ENCODE measurements at places on chromosomes 13 and 19. TPM values are rescaled to one million over a fixed set of nuclear protein-coding genes. Genes with fewer than 3 reads are reported as not detected.

Gene MIR17HG
- 6.6 TPM for total RNA-seq

Gene ZNF433
- 3.5 TPM for total RNA-seq

Gene ZIK1
- total RNA-seq = 3.7 TPM

Gene PRKD2
- 19.9 TPM for total RNA-seq

Gene ACER1
- not detected for total RNA-seq

Gene SIGLEC11
- total RNA-seq = 0.50 TPM

Gene ACTMAP
- 1.7 TPM for total RNA-seq

Gene ZNF628
- 5.1 TPM for total RNA-seq

Gene ADGRE2
- 2.9 TPM for total RNA-seq

Gene LGI4
- 45.5 TPM for total RNA-seq

Gene GFY
- total RNA-seq = not detected

Gene ZNF439
- total RNA-seq = 7.6 TPM

DNA sequence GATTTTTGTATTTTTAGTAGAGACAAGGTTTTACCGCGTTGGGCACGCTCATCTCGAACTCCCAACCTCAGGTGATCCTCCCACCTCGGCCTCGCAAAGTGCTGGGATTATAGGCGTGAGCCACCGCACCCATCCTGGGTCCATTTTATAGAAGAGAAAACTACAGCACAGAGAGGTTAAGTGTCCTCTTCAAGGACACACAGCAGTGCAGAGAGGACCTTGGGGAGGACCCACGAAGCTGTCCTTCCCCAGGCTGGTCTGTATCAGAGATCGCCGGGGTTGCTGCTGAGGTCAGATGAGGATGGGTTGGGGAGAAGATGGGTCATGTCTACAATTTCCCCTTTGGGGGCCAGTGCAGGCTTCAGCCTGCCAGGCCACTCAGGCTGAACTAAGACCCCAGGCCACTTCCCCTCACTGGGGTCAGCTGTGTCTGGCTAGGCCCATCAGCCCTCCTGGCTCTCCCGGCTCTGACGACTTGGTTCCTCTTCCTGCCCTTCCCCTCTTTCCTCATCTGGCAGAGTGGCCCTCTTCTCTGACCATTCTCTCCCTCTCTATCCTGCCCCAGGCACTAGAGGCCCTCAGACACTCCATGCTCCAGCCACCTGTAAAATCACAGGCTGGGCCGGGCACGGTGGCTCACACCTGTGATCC, 9.6 kb downstream of the MYO1F start:
- H3K27ac ChIP-seq = no peak overlapping the region
- H3K36me3 ChIP-seq = no peaks in the 10 kb centered on the region
- no peaks in the 10 kb centered on the region for H3K27me3 ChIP-seq
- H3K4me1 ChIP-seq = no peaks in the 10 kb centered on the region
- H3K4me3 ChIP-seq = no peak overlapping the region

- DNase-seq = no peak
- H3K27ac ChIP-seq = no peak overlapping the region
- H3K27me3 ChIP-seq = no peaks in the 10 kb centered on the region
- H3K4me3 ChIP-seq = no peak overlapping the region
These were observed 361.6 kb upstream of the PCDH20 start for GRCh38 chr13:61777271-61777670.

GRCh38 chr13:45695198-45695730, 6.9 kb upstream of the CBY2 start:
- H3K36me3 ChIP-seq = no peaks in the 10 kb centered on the region
- no peaks in the 10 kb centered on the region for H3K4me1 ChIP-seq
- H3K4me3 ChIP-seq = no peak overlapping the region
- H3K27ac ChIP-seq = no peak overlapping the region

DNA sequence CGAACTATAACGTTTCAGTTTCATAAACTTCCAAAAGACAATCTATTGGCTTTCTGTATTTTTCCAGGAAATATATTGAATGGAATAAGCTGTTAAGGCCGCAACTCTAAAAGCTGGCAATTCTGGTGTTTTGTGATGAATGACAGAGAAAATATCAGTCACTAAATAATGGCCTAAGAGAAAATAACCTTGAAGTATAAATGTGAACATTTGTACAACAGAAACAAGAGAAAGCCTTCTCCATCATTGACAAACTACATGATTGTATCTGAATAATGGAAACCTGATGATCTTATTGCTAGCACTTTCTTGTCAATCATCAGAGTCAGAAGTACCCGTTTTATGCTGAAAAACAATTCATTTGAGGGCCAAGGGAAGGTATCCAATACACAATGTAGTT, 134.3 kb downstream of the TRPC4 start:
- no peaks in the 10 kb centered on the region for H3K27me3 ChIP-seq
- H3K36me3 ChIP-seq = no peaks in the 10 kb centered on the region
- no peak overlapping the region for H3K4me3 ChIP-seq
- H3K27ac ChIP-seq = no peak overlapping the region

DNA sequence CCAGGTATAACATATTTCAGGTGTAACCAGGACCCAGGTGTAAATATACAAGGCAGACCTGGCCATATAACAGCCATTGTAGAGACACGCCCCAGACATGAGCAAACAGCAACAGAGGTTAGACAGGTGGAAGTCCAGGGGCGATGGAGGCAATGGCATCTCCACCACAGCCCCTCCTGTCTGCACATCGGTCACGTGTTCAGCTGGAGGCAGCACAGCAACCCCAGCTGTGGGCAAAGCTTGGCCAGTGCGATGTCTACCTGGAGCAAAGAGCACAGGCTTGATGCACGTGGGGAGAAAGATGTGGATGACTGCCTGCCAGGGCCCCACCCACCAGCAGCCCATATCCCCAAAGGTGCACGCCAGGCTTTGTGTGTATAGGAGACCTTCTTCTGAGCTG, 4.4 kb downstream of the CYP4F2 start:
- no peaks in the 10 kb centered on the region for H3K27me3 ChIP-seq
- H3K27ac ChIP-seq = no peak overlapping the region
- H3K4me3 ChIP-seq = no peak overlapping the region

- H3K27ac ChIP-seq = no peak overlapping the region
- no peak for DNase-seq
- H3K4me3 ChIP-seq = no peak overlapping the region
- H3K4me1 ChIP-seq = no peaks in the 10 kb centered on the region
- H3K36me3 ChIP-seq = peaks cover 96% of the 10 kb centered on the region
- no peaks in the 10 kb centered on the region for H3K27me3 ChIP-seq
These were observed 14.5 kb downstream of the EPN1 start for GRCh38 chr19:55689411-55690108.

DNA sequence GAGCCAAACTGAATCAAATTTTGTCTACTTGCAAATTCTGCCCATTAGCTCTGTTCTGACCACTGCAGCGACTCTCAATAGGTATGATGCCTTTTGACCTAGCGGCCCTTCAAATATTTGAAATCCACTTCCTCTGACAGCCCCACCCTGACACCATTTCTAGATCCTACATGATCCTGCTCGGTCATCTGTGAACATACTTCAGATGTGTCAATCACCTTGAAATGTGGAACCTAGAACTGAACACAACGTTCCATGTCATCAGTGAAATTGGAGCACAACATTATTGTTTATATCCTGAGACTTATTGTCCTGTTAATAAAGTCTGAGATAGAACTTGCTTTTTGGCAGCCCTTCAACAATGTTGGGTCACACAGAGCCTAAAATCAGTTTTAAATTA, 98.2 kb downstream of the UBL3 start:
- no peak overlapping the region for H3K4me3 ChIP-seq
- H3K4me1 ChIP-seq = no peaks in the 10 kb centered on the region
- H3K36me3 ChIP-seq = no peaks in the 10 kb centered on the region
- no peaks in the 10 kb centered on the region for H3K27me3 ChIP-seq

GRCh38 chr13:105996391-105997025, 539.0 kb downstream of the EFNB2 start:
- no peak overlapping the region for H3K27ac ChIP-seq
- H3K36me3 ChIP-seq = no peaks in the 10 kb centered on the region
- H3K4me1 ChIP-seq = no peaks in the 10 kb centered on the region
- H3K27me3 ChIP-seq = no peaks in the 10 kb centered on the region
- no peak for DNase-seq
- H3K4me3 ChIP-seq = no peak overlapping the region

- no peak overlapping the region for H3K27ac ChIP-seq
- H3K36me3 ChIP-seq = no peaks in the 10 kb centered on the region
- H3K4me3 ChIP-seq = no peak overlapping the region
- DNase-seq = no peak
- H3K4me1 ChIP-seq = no peaks in the 10 kb centered on the region
These were observed 67.4 kb upstream of the UBAC2 start for GRCh38 chr13:99133230-99133629.

GRCh38 chr19:15374796-15375440, 4.7 kb downstream of the AKAP8 start:
- H3K4me3 ChIP-seq = no peak overlapping the region
- DNase-seq = no peak
- no peaks in the 10 kb centered on the region for H3K27me3 ChIP-seq
- H3K27ac ChIP-seq = peak overlapping the region; percentile 22
- peaks cover 33% of the 10 kb centered on the region for H3K36me3 ChIP-seq

GRCh38 chr19:57088133-57088532, 31.7 kb upstream of the USP29 start:
- no peak for DNase-seq
- peaks cover 59% of the 10 kb centered on the region for H3K27me3 ChIP-seq
- H3K27ac ChIP-seq = no peak overlapping the region
- no peak overlapping the region for H3K4me3 ChIP-seq

DNA sequence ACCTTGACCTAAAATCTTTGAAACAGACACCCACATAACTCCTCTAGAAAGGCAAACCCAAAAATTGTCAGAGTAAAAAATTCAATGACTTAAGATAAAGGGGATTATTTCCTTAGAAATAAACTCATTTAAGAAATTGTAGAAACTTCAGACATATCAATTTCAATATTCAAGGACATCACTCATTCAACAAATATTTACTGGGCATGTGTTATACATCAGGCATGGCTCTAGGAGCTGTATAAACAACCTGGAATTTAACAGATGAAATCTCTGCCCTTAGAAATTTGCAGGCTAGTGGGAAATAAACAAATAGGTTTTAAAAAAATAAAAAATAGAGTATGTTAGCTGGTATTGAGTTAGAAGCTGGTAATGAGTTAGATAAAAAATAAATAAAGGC, 84.0 kb upstream of the LSM14A start:
- no peak for DNase-seq
- H3K27ac ChIP-seq = no peak overlapping the region
- H3K4me1 ChIP-seq = no peaks in the 10 kb centered on the region
- H3K36me3 ChIP-seq = no peaks in the 10 kb centered on the region
- no peak overlapping the region for H3K4me3 ChIP-seq

- DNase-seq = peak; percentile 8
- no peaks in the 10 kb centered on the region for H3K27me3 ChIP-seq
- no peak overlapping the region for H3K4me3 ChIP-seq
- no peaks in the 10 kb centered on the region for H3K36me3 ChIP-seq
- no peaks in the 10 kb centered on the region for H3K4me1 ChIP-seq
- H3K27ac ChIP-seq = no peak overlapping the region
These were observed 5.6 kb downstream of the FFAR3 start for GRCh38 chr19:35363711-35364425.

DNA sequence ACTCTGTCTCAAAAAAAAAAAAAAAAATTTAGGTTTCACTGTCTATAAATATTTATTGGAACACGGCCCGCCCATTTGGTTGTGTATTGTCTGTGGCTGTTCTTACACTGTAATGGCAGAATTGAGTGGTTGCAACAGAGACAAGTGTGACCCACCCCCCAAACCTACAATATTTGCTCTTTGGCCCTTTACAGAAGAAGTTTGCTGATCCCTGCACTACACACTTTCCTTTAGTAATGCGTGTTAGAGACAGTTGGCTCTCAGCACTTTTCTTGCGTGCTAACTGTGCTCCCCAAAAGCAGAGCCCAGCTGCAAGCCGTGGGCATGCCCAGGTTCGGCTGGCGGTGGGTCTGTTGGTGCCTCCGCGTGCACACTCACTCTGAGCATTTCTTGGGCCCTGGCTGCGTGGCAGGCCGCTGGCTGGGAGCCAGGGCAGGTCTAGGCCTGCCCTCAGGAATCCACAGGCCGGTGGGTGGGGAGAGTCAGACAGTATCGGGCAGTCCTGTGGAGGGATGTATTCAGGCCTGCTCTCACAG, 72.6 kb downstream of the SIPA1L3 start:
- DNase-seq = no peak
- no peaks in the 10 kb centered on the region for H3K36me3 ChIP-seq
- no peaks in the 10 kb centered on the region for H3K27me3 ChIP-seq
- no peak overlapping the region for H3K27ac ChIP-seq
- H3K4me1 ChIP-seq = no peaks in the 10 kb centered on the region

- no peak overlapping the region for H3K4me3 ChIP-seq
- DNase-seq = no peak
- H3K27ac ChIP-seq = no peak overlapping the region
- H3K27me3 ChIP-seq = no peaks in the 10 kb centered on the region
- H3K4me1 ChIP-seq = no peaks in the 10 kb centered on the region
- H3K36me3 ChIP-seq = no peaks in the 10 kb centered on the region
These were observed 620.0 kb upstream of the ATXN8OS start for GRCh38 chr13:69487576-69487975.

- no peaks in the 10 kb centered on the region for H3K27me3 ChIP-seq
- no peak overlapping the region for H3K4me3 ChIP-seq
- H3K27ac ChIP-seq = no peak overlapping the region
- peaks cover 4% of the 10 kb centered on the region for H3K4me1 ChIP-seq
These were observed 15.3 kb downstream of the DYRK1B start for GRCh38 chr19:39818626-39819097.

GRCh38 chr19:44866664-44867063, 20.6 kb downstream of the NECTIN2 start:
- H3K4me1 ChIP-seq = no peaks in the 10 kb centered on the region
- H3K36me3 ChIP-seq = peaks cover 37% of the 10 kb centered on the region
- H3K4me3 ChIP-seq = no peak overlapping the region
- no peak for DNase-seq
- no peaks in the 10 kb centered on the region for H3K27me3 ChIP-seq

DNA sequence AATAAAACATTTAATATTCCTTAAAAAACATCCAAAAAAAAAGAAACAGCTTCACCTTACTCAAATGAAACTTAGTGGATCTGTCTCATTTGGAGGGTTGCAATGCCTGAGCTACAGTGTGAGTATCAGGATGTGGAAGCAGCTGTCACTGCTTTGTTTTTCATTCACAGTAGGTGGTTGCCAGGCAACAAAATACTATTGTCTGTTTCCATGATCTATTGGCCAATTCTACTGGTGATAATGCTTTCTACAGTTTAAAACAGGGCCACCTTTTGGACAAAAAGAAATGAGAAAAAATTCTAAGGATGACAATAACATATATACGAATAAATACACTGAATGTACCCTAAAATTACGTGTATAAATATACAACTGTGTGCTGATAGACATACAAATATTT, 3.0 kb downstream of the ENOX1 start:
- DNase-seq = no peak
- H3K27ac ChIP-seq = peak overlapping the region; percentile 92
- no peak overlapping the region for H3K4me3 ChIP-seq
- no peaks in the 10 kb centered on the region for H3K27me3 ChIP-seq

Measured in esophagus muscularis mucosa (tissue), 4 donors.